Activated CD4-positive, CD25-positive, alpha-beta regulatory T cell (primary cell): ENCODE measurements at places on chromosomes 4 and X.

- DNase-seq: no peak
Measured at GRCh38 chr4:1075809-1076699, 37.3 kb downstream of the RNF212 start.

- no peak for DNase-seq
Measured at GRCh38 chr4:83013902-83014301, 3.3 kb upstream of the LIN54 start.

- DNase-seq: no peak
Measured at GRCh38 chrX:69309074-69309792, 144.0 kb upstream of the PJA1 start.

- no peak for DNase-seq
Measured at GRCh38 chrX:23699636-23700194, 32.4 kb downstream of the PRDX4 start.

DNA sequence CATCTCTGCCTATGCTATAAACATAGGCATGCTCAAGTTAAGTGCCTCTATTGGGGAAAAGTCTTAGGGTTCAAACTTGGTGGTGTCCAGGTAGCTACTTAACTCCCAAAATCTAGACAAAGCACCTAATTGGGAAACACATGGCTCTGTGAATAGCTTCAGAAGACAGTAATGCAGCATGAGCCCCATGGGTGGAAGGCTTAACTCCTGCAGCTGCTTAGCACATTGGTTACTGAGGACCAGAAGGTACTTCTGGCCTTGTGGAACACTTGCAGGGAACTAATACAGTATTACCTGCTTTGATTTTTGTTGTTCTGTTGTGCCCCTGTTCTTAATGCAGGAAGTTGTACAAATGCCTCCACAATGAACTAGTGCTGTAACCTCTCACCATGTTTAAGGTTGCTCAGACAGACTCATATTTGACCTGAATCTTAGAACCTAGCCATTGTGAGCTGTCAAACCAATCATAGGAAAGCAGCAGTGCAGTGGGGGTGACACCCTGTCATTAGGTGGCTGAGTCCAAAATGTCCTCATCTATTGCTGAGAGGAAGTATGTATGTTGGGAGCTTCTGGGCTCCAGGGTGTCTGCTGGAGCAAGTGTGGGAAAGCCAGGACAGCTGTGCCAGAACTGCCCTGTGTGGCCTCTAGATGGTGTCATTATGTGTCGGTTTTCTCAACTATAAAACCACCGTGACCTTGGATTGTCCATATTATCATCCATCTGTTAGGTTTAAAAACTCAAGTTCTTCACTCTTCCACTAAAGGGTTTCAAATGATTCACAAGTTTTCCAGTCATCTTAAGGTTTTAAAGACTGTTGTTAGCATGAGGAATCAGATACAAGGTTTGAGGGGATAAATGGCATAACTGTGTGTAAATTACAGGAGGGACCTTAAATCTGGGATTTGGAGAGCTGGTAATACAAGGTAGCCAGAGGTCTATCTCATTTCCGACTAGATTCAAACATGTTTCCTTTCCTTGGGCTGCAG, 69.9 kb upstream of the WDR1 start:
- no peak for DNase-seq

- DNase-seq: no peak
Measured at GRCh38 chr4:118033148-118034052, 886 bp upstream of the NDST3 start.

- no peak for DNase-seq
Measured at GRCh38 chrX:53337101-53337500, 55.7 kb upstream of the IQSEC2 start.
